ENCODE measurements at places on chromosomes 3 and 15. TPM values are rescaled to one million over a fixed set of nuclear protein-coding genes. Genes with fewer than 3 reads are reported as not detected.

Gene CKMT1B
- not detected for total RNA-seq

Gene SLC12A1
- total RNA-seq, result not detected

Gene GPR149
- not detected for total RNA-seq

Gene CAMK2N2
- 0.25 TPM for total RNA-seq

Gene ACOX2
- 10.2 TPM for total RNA-seq
